ENCODE measurements at places on chromosomes 3 and 15.

DNA sequence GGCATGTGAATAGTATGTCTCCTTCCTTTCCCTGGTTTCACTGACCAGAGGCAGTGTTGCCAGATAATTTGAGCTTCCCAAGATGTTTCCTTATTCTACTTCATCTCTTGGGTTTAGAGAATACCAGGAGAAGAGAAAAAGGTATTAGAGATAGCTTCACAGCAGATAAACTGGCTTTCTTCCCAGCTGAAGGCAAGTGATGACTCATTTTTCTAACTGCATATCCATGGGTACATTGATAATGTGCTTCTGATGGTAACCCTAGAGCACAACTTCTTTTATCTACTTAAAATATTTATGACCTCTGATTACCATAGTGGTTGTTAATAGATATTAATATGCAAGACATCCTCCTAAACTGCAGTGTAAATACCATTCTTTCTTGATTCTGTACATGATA, 34.6 kb upstream of the CMTM8 start:
- DNase-seq, result no peak

- no peak for DNase-seq
Observed at GRCh38 chr3:14225421-14225820, 46.8 kb downstream of the LSM3 start.

DNA sequence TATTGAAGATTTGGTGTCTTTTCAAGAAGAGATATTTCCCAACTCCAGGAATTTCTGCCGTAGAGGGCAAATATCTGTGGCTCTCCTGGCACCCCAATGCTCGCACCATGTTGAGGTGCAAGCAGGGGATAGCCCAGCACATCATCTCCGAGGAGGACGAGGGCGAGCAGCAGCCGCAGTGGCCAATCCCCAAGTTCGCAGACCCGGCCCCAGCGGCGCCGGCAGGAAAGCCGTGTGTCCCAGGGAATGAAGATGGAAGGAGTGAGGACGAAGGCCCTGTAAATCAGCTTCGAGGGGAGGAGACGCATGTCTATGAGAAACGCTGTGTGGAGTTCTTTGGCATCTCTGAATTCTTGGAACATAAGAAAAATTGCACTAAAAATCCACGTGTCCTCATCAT, 213.4 kb upstream of the UBE2E2 start:
- DNase-seq, result no peak

GRCh38 chr15:45855210-45855906, 220.5 kb downstream of the SQOR start:
- no peak for DNase-seq

- DNase-seq, result no peak
Observed at GRCh38 chr3:14113965-14114635, 10.6 kb downstream of the CHCHD4 start.

GRCh38 chr3:126390201-126390600, 4.5 kb upstream of the CFAP100 start:
- DNase-seq, result no peak

GRCh38 chr3:18438586-18438985, 13.4 kb upstream of the SATB1 start:
- peak; percentile 39 for DNase-seq

DNA sequence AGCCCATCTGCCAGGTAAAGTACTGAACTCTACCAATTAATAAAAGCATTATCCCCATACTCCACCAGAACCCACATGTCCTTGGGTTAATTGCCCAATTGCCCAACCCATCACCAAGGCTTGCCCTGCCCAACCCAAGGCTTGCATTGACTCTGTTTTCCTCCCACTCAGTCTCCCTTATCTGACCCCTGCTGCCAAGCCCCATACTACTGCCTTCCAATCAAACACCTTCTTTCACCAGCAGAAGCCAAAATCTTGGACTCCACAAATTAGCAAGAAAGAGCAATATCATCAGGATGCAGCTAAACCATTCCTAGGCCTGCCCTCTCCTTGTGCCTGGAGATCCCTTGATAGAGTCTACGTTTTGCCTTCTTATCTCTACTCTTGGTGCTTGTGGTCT, 602.9 kb downstream of the NTRK3 start:
- DNase-seq, result no peak

DNA sequence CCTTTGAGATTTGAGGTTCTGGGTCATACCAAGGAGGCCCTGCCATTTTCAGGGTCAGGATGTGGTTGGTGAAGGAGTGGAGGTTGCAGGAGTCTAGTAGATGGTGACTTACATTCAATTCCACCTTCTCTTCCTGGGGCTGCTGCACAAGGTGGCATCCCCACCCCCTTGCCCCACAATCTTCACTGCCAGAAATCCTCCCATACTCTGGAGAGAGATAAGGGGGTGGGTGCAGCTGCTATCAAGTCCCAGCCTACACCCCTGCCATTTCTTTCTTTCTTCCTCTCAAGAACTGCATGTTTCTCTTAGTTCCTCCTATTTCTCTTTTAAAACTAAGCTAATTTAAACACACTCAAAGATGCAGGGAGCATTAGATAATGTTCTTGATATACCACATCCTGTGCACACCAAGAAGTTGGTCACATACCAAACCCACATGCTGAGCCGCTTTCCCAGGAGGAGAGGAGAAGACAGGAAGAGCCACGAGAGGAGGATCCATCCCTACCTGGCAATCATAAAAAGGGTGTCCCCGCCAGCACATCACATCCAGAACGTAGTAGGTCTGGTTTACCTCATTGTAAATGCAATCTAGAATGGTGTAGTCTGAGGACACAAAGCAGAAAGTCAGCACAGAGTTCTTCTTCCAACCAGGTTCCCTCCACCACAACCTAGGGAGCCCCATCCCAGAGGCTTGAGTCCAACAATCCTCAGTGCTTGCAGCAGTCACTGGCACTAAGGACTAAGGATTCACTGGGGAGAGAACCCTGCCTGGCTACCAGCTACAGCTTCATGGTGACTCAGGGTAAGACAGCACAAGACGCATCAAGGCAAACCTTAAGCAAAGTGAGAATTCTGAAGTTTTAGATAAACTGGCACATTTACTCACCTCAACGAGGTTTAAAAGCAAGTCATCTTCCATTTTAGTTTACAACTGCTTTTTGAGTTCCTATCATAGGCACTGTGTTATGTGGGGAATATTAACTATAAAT, 18.5 kb downstream of the SNUPN start:
- no peak for DNase-seq

- no peak for DNase-seq
Observed at GRCh38 chr3:179921500-179921899, 115.2 kb downstream of the PEX5L start.

GRCh38 chr3:190024912-190025311, 95.8 kb downstream of the P3H2 start:
- DNase-seq, result no peak

GRCh38 chr3:23879485-23879884, 37.3 kb downstream of the NKIRAS1 start:
- no peak for DNase-seq

GRCh38 chr3:188937389-188937788, 234.4 kb upstream of the TPRG1 start:
- no peak for DNase-seq
